ENCODE measurements at places on chromosomes 3 and 15. TPM values are rescaled to one million over a fixed set of nuclear protein-coding genes. Genes with fewer than 3 reads are reported as not detected.
A peak's percentile ranks its signal among the peaks of the same experiment; 100 is the strongest.

GRCh38 chr3:169604568-169604967 lies 58.9 kb downstream of the MECOM start:
- no peak for DNase-seq
- no peak overlapping the region for H3K27ac ChIP-seq
- H3K4me1 ChIP-seq = no peaks in the 10 kb centered on the region
- H3K27me3 ChIP-seq = no peaks in the 10 kb centered on the region
- H3K4me3 ChIP-seq = no peak overlapping the region

GRCh38 chr3:152209776-152210175 lies 59.0 kb upstream of the MBNL1 start:
- no peaks in the 10 kb centered on the region for H3K27me3 ChIP-seq
- H3K27ac ChIP-seq = no peak overlapping the region
- H3K36me3 ChIP-seq = no peaks in the 10 kb centered on the region

GRCh38 chr3:180910823-180911222 lies 1.6 kb upstream of the FXR1 start:
- H3K27ac ChIP-seq = no peak overlapping the region
- no peaks in the 10 kb centered on the region for H3K27me3 ChIP-seq
- DNase-seq = no peak
- H3K4me3 ChIP-seq = no peak overlapping the region

NRROS gene
- 4.8 TPM for total RNA-seq

DNA sequence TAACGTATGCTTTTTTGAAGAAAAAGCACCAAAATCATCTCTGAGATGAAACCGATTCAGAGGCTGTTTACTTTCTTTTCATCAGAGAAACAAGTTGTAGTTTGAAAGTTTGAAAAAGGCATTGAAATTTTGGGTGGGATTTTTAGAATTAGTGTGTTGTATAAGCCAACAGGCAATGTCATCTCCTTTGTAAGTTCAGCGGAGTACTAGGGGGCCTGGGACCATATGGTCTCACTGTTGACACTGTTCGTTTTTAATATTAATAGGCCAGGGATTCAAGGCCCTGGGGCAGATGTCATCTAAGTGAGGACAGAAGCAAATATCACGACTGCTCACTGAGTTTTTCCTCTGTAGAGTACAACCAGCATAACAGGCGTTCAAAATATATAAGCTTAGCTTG lies 256.2 kb upstream of the RARB start:
- H3K27me3 ChIP-seq = no peaks in the 10 kb centered on the region
- H3K4me1 ChIP-seq = no peaks in the 10 kb centered on the region
- DNase-seq = no peak
- H3K36me3 ChIP-seq = no peaks in the 10 kb centered on the region

DNA sequence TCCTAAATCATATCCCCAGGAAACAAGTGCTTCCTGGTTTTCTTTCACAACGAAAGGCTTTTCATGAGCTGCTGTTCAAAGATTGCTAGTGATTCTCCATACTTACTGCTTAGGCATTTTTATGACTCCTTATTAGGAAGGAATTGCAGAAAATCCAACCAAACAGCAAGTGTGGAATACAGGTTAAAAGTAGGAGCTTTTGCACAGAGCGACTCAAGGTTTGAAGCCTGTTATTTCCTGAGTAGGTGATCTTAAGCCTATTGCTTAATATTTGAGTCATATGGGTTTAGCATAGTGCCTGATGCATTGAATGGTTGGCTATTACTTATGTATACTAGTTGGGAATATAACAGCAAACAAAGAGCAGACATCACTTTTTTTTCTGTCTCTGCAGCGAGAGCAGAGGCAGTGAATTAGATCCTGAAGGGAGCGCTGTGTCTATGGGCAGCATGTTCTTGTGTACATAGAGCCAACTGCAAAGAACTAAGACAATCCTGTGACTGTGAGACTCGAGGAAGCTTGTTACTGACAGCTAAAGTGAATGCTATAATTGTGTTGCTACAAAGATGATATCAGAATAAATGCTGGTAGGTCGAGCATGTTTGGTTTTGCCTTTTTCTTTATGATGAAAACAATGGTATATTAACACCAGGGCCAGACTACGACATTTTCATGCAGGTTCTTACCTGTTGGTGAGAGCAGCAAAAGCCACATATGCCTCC lies 6.3 kb downstream of the TM4SF1 start:
- H3K4me3 ChIP-seq = no peak overlapping the region
- peaks cover 50% of the 10 kb centered on the region for H3K4me1 ChIP-seq
- H3K27me3 ChIP-seq = no peaks in the 10 kb centered on the region
- no peaks in the 10 kb centered on the region for H3K36me3 ChIP-seq
- peak overlapping the region; percentile 69 for H3K27ac ChIP-seq

Data from esophagus squamous epithelium (tissue), 5 donors.